Stimulated activated CD4-positive, alpha-beta T cell treated with anti-CD3 and anti-CD28 coated beads, Interleukin-15, amount 100 ng/mL, for 48 hours (primary cell): ENCODE measurements at places on chromosomes 5 and 9.

DNA sequence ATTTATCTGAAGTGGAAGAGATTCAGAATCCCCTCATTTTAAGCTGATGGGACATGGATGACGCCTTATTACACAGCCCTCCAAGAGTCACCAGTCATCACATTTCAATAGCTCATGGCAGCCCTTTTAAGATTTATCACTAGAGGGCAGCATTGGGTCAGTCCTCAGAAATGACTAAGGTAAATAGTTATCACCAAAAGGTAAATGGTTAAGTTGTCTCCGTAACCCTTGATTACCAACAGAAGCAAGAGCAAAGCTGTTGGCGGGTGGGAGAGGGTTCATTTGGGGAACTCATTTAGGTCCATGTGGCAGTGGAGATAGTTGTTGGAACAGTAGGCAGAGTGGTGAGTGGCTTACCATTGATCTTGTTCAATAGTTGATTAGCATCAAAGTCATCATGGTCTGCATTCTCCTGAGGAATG lies 12.0 kb upstream of the C9 start:
- DNase-seq = peak; percentile 4

- no peak for DNase-seq
Measured at GRCh38 chr5:96331210-96331609, 101.8 kb downstream of the PCSK1 start.

- DNase-seq = no peak
Measured at GRCh38 chr5:128395073-128395472, 143.0 kb downstream of the FBN2 start.

GRCh38 chr5:33322632-33323031 lies 118.1 kb upstream of the TARS1 start:
- no peak for DNase-seq

DNA sequence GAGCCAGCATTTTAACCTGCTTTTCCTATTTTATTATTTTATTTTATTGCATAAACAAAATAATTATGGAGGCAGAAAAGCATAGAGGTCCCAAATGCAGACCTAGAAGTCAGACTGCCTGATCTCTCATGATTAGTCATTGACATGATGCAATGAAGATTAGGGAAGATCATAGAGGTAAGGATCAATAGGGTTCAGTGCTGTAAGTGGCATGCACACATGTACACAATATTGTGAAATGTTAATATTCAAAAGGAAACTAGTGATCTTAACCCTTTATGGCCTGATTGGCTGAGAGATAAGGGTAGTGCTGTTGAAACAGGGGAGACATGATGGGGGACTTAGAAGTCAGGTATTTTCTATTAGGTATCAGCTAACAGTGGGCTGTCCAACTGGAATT lies 1.1 kb upstream of the FRRS1L start:
- DNase-seq = no peak
